ENCODE measurements at places on chromosomes 12 and 14.

DNA sequence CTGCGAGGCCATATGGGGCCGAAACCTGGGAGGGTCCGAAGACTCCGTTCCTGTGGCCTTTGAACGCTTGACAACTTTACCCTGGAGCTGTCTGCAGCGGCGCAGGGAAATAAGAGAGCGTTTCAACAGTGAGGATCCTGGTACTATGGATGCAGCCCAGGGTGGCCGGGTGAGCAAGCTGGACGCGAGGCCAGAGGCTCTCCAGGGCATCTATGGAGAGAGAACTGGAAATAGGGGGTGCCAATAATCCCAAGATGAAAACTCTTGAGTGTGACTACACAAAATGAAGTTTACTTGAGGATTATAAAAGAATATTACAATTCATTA is 1.1 kb upstream of the ABCC9 start:
- DNase-seq: no peak

- no peak for DNase-seq
Observed at GRCh38 chr14:102012336-102012735, 48.0 kb downstream of the DYNC1H1 start.

DNA sequence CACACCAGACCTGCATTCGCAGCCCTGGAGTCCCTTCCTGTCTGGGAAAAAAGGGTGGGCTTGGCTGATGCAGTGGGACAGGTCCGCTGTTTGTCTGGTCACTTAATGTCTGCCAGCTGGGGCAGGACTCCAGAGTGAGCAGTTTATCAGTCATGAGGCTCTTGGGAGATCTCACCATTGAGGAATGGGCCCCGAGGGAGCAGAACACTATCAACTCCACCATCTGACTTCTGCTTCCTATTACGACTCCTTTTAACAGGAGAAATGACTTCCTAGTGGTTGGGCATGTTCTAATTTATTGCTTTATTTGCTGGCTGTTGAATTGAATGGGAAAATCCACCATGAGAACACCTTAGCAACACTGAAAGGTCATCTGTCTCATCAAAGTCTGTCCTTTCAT is 182.5 kb upstream of the RASSF8 start:
- DNase-seq: peak; percentile 57

GRCh38 chr12:6294156-6295093 is 16.1 kb upstream of the PLEKHG6 start:
- no peak for DNase-seq

DNA sequence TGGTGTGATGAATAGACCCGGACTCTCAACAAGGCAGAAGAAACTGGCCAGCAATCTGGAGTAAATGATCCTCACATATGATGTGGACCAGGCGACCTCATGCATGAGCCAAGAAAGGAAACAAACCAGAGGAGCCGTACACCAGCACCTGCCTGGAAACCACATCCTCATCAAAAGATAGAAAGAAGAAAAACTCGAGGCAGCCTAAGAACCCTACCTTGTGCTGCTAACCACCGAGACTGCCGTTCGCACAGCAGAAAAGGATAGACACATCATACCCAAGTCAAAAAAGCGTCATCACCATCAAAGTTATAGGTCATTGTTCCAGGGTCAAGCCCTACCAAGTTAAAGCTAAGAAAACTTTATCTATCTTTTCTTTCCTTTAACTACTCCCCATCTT is 66.7 kb downstream of the RESF1 start:
- DNase-seq: no peak

DNA sequence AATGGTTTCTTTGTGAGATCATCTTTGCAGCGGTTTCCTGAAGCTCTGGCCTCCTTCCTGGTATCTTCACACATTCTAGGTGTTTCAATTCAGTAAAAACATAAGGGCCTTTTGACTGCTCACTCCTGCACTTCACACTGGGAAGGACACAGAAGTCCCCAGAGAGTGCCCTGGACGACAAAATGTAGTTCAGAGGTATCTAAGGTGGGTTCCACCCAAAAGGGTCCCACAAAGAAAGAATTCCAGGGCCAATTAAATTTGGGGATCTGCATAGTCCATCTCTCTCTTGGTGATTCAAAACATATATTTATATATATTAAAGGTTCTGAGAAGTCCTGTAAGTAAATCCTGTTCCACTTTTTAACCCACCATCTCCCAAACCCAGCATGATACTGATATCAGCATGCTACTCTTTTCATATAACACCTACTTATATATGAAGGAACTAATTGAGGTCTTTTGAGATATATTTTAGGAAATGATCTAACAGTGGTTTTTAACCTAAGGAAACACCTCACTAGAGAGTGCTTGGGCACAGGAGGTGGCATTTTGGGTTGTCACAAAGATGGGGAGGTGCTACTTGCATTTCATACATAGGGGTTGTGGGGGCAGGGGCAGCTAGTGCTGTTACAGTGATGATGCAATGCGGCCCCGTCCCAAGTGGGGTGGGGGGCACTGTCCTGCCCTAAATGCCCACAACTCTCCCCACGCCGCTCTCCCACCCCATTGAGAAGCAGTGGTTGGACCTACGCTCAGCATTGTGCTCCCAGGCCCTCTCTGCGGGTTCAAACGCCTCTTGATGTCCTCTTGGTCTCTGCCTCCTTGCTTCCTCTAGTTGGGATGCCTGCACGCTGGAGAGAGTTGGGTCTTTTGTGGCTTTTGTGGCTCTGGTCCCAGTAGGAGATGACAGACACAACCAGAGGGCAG is 109.4 kb downstream of the ARF6 start:
- DNase-seq: no peak

GRCh38 chr12:2395354-2395977 is 342.7 kb downstream of the CACNA1C start:
- DNase-seq: peak; percentile 23

DNA sequence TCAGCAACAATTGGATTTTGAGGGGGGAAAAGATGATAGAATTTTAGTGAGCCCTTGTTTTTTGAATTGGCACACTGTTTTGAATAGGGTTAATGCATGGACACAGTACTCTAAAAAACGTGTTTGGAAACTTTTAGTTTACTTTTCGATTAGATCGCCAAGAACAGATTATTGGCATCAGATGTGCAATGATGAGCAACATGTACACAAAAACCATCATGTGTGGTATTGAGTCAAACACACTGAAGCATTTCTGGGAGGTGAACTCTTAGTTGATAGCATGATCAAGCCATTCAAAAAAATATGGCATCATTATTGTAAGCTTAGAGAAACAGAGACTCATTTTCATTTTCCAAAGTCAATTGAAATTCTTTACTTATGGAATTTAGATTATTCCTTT is 329.2 kb downstream of the ADAMTS20 start:
- DNase-seq: no peak

GRCh38 chr12:94689002-94689645 is 38.8 kb upstream of the TMCC3 start:
- peak; percentile 69 for DNase-seq

GRCh38 chr12:119423285-119423684 is 88.8 kb downstream of the CCDC60 start:
- DNase-seq: no peak

Data from fibroblast of skin of abdomen (primary cell).